ENCODE measurements at places on chromosomes 4 and X.

GRCh38 chr4:4519297-4519894, 22.5 kb downstream of the STX18 start:
- DNase-seq, result no peak

GRCh38 chrX:46254641-46255040, 290.6 kb downstream of the ZNF674 start:
- peak; percentile 2 for DNase-seq

GRCh38 chrX:69109036-69109663, 56.1 kb downstream of the PJA1 start:
- DNase-seq, result no peak

DNA sequence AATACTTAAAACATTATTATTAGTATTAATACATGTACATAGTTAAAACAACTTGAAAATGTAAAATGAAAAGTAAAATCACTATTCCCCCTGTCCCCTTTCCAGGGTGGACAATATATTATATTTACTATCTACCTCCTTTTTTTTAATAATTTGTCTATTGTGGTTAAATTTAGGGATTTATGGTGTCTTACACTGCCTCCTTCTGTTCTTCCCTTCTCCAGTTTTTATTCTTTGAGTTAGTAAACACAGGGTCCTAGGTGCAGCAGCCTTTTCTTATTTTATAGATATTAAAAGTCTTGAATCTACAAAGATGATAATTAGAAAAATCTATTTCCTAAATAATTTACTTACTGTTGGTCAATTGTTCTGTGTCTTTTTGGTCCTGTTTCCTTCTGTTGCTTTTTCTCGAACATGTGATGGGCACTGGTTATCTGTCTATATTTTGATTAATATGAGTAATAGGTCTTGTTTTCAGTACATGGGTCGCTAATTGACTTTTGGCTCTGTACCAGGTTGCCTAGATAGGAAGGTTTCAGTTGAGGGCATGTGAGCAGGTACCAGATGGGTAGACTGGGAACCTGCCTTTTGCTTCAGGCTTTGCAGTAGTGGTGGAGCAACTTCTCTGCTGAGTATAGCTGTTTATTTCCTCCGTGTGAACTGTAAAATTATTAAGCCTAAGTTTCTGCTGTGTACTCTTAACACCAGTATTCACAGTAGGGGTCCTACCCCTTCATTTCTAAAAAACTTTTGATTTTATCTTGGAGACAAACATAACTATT, 1.1 kb downstream of the NUDT9 start:
- DNase-seq, result peak; percentile 24

DNA sequence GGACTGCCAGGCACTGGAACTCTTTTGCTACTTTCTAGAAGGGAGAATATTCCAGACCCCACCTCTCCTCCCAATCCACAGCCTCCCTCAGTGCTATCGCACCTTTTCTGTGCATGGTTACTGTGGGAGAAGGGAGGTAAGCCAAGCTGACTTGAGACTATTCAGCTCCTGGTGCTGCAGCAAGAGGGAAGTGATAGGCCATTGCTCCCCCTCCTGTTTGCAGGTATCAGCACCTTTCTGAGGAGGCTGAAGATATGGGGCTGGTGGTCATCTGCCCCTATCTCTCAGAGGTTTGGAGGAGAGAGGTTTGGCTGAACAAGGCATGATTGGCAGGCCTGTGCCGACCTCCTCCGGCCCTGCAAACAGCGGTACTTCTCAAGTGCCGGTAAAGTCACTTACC, 103.3 kb upstream of the GATB start:
- DNase-seq, result no peak

DNA sequence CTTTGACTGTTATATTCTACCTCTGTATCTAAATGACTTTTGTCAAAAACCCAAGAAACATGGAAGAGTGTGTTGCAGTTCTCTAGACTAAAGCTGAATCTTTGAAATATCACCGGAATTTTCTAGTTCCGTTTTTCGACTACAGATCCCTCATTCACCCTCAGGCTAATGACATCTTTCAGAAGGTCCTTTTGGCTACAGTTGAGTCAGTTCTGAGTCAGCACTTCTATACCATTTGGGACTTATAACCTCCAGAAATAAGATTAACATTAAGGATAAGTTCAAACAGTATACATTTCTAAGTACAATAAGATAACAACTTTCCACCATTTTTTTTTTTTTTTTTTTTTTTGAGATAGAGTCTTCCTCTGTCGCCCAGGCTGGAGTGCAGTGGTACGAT, 331.0 kb upstream of the CPXCR1 start:
- DNase-seq, result no peak

- peak; percentile 67 for DNase-seq
These were observed 449 bp downstream of the FBXL5 start for GRCh38 chr4:15654593-15655222.

- DNase-seq, result peak; percentile 4
These were observed 339.0 kb upstream of the PABPC4L start for GRCh38 chr4:134540588-134540987.

DNA sequence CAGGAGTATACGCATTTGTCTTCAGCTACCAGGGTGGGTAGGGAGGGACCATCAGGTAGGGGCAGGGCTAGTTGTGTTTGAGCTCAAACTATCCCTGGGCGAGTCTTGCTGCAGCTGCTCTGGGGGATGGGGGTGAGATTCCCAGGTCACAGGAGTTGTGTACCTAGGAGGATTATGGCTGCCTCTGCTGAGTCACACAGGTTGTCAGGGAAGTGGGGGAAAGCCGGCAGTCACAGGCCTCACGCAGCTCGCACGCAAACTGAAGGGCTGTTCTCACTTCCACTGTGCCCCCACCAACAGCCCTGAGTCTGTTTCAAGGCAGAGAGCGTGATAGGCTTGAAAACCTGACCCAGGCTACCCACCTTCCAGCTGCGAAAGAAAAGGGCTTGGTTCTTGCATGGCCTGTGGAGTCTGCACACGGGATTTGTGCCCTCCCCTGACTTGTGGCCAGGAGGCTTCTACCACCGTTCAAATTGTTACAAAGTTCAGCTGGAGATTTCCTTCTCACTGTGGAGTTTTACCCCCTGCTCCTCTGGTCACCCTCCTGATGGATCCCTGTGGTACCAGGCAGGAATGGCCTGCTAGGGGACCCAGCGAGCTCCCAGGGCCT, 63.8 kb downstream of the ARFIP1 start:
- DNase-seq, result no peak

- DNase-seq, result no peak
These were observed 274.1 kb upstream of the GK2 start for GRCh38 chr4:79682161-79682560.

GRCh38 chr4:154452798-154453346, 38.7 kb downstream of the DCHS2 start:
- DNase-seq, result peak; percentile 85

DNA sequence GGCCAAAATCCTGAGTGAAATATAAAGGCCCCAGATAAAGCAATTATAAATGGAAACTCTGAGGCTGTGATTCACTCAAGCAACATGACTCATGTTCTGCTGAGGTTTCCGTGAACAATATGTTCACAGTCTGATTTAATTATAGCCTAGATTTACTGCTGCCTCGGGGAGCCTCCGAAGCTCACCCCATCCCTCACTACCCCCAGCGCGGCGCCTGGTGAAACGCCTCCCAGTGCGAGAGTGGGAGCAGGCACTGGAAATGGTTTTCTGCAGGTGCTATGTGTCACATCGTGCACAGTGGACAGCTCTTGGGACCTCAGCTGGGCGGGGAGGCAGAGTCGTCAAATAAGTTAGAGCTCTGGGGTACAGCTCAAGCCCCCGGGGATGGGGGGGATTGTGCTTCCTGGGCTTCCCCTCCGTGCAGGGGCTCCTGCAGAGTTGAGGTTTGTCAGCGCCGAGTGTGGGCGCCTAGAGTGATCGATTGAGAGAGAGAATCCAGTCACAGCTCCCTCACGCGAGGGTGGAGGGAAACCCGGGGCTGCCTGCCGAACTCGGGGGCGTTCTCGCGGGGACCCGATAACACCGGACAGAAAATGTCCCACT, 110.6 kb downstream of the PHKA2 start:
- DNase-seq, result peak; percentile 80

DNA sequence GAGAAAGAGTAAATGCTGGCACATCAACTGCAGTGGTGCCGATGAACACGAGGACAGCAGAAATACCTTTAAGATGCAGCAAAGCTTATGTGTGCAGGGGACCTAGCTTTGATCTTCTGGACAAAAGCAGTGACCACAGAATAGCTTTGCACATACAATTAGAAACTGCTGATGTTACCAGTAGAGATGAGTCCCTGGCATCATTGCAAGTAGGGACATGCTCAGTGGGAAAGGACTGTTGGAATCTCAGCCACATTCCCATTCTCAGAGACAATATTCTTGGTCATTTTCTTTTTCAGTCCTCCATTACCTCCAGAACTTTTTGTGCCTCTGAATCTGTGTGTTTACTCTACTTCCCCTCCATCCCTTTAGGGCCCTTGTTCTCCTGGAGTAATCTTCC, 16.9 kb upstream of the PDLIM3 start:
- no peak for DNase-seq

DNA sequence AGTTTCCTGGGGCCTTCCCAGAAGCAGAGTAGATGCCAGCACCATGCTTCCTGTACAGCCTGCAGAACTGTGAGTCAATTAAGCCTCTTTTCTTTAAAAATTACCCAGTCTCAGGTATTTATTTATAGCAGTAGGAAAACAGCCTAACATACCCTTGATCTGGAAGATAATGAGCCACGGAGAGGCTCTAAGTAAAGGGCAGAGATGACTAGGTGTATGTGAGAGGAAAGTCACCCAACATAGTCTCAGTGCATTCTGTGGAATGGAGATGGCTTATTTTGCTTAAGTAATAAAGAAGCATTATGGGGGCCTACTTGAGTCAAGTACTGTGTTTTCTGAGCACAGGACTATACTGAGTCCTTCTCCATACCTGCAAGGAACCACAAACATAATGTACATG, 199.5 kb downstream of the CPEB2 start:
- no peak for DNase-seq

GRCh38 chr4:4590546-4590945, 48.7 kb upstream of the STX18 start:
- DNase-seq, result peak; percentile 75

DNA sequence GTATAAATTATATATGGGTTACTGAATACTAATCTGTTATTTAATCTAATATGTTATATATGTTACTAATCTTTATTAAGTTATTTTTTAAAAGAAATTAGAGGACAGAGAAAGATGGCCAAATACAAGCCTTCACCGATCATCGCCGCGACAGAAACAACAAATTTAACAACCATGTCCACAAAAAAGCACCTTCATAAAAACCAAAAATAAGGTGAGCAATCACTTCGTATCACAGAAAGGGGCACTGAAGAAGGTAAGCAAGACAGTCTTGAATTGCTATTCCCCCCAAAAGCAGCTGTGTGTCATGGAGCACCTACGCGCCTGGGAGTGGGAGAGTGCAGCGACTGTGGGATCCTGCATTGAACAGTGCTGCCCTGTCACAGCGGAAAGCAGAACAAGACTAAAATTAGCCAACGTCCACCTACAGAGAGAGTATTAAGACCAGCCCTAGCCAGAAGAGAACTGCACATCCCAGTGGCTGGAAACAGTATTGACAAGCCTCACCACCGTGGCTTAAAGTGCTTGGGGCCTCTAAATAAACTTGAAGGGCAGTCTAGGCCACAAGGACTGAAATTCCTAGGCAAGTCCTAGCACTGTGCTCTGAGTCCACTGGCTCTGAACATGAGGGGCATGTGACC, 38.5 kb downstream of the LRBA start:
- no peak for DNase-seq

DNA sequence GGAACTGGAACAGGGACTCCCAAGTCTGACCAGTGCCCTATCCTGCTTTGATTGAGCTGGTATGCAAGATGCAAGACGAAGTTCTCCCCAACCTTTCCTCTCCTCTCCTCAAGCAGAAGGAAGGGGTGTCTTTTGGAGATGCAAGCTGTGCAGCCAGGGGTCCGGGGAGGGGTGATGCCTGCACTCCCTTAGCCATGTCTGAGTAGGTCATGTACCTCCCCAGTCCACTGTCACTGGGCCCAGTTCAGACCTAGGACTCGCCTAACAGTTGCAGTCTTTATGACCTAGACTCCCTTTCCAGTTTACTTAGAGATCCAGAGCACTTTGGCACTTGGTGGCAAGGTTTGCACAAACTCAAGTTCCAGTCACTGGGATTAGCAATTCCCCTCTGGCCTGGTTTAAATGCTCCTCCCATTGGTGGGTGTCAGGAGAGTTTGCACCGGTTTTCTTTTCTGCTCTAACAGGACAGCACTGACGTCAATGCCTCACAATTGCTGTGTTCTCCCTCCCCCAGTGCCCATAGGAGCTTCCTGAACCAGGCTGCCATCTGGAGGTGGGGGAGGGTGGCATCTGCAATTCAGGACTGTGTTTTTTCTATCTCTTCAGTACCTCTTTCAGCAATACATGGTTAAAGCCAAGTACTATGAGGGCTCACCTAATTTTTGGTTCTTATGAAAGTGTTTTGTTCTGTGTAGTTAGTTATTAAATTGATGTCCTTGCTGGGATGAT, 782.2 kb downstream of the ARAP2 start:
- DNase-seq, result no peak

DNA sequence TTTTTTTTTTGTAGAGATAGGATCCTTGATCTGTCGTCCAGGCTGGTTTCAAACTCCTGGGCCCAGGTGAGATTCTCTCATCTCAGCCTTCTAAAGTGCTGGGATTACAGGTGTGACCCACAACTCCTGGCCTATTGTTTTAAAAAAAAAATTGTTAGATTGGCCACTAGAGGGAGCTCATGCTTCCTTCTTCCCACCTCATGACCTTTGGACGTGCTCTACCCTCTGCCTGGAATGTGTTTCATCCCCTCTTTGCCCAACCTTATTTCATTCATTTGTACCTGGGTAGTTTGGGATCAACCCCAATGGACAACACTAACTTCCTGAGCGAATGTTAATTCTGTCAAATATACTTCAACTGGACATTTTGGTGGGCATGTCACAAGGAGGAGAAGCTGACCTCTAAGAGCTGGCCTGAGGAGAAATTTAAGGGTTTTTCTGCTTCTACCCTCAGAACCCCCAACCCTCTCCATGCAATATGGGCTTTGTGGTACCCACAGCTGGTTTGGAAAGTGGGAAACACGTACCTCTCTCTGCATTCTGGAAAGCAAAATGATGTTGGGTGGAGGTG, 6.4 kb downstream of the PPEF2 start:
- DNase-seq, result no peak

DNA sequence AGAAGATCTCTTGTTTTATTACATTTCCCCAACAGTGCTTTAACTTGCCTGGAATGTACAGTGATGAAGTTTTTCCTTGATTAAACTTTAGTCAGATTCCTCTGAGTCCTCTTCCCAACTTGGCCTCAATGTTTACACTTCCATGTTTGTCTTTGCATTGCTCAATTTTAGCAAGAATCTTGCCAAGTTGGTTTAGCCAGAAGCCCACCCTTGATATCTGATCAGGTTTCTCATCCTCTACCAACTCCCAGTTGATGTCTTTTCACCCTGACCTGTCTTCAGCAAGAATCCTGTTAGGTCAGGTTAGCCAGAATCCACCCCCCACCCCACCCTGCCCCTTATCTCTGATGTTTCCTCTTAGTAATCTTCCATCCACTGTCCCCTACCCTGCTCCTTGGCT, 120.9 kb downstream of the MBNL3 start:
- DNase-seq, result peak; percentile 46

GRCh38 chr4:162323919-162324318, 160.1 kb upstream of the FSTL5 start:
- no peak for DNase-seq

- no peak for DNase-seq
These were observed 165.1 kb upstream of the PPARGC1A start for GRCh38 chr4:24054910-24055309.

- DNase-seq, result peak; percentile 61
These were observed 31.7 kb downstream of the COQ2 start for GRCh38 chr4:83252782-83253405.

GRCh38 chrX:68647156-68647957, at the start of gene STARD8:
Gene STARD8, plus strand, starts transcription at chrX:68647666. Its CDS starts 217 bp downstream, at chrX:68647883.
- DNase-seq, result peak; percentile 77

All from muscle of leg (tissue), 16 donors.